Breast epithelium (tissue), 4 donors: ENCODE measurements at places on chromosomes 6 and 20. TPM values are rescaled to one million over a fixed set of nuclear protein-coding genes. Genes with fewer than 3 reads are reported as not detected.

The JPH2 gene
- total RNA-seq: 16.2 TPM

DNA sequence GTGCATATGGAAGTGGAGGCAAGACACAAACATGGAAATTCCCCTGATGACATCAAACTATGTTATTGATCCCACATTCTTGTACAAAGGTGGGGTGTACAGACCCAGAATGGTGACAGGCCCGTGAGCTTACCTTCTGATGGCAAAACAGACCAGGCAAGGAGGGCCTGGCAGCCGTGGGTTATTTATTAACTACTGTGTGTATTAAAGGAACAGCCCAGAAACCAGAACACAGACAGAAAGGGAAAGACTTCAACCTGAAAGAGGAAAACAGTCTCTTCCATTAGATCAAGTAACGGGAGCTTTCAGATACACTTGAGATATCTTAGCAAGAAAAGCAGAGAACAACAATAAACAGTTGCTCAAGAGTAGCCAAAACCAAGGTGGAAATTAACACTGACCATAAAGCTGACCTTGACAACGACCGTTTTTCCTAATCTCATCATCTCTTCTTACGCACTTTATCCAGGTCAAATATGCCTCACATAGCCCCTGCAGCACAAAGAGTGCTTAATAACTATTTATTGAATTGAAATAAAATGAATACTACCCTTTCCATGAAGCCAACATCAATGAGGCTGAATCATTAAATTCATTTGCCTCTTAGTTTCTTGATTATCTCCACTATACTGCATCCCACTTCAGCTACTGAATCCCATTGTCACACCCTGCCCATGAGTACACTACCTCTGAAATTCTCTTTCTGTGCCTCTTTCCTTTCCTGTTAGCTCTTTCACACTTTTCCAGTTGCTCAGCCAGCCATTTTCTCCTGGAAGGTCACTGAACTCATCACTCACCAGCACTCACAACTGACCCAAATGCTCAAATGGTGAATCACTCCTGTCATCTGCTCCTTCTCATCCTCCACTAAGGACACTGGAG, 67.4 kb downstream of the MOXD1 start:
- no peaks in the 10 kb centered on the region for H3K4me1 ChIP-seq
- H3K36me3 ChIP-seq: no peaks in the 10 kb centered on the region
- no peak overlapping the region for H3K4me3 ChIP-seq
- DNase-seq: no peak
- no peak overlapping the region for H3K27ac ChIP-seq

The FRK gene
- 5.9 TPM for total RNA-seq

- no peak overlapping the region for H3K27ac ChIP-seq
- H3K4me3 ChIP-seq: no peak overlapping the region
- no peak for DNase-seq
Measured at GRCh38 chr6:135568379-135568778, 70.8 kb upstream of the AHI1 start.

The HAO1 gene
- total RNA-seq: not detected

The SAMD5 gene
- total RNA-seq: 8.8 TPM

The LRRC1 gene
- total RNA-seq: 37.9 TPM

DNA sequence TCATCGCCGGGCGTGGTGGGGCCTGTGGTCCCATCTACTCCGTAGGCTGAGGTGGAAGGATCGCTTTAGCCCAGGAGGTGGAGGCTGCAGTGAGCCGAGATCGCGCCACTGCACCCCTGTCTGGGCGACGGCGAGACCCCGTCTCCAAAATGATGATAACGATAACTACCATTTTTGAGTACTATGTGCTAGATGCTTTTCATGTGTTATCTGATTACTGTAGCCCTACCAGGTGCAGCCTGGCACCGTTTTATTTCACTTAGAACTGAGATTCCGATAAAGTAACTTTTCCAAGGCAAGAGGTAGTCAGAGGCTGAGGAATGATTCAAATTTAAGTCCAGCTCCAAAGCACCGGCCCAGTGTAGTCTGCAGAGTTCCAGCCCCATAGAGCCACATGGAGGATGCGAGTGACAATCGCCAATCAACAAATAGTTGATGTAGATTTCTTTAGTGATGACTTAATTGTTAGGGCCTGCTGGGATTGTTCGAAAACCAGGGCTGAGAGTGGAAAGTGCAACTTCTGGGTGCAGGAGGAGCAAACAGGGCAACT, 727 bp downstream of the ERMARD start:
- peak overlapping the region; percentile 77 for H3K4me3 ChIP-seq
- no peaks in the 10 kb centered on the region for H3K36me3 ChIP-seq
- no peaks in the 10 kb centered on the region for H3K27me3 ChIP-seq
- DNase-seq: no peak
- H3K27ac ChIP-seq: peak overlapping the region; percentile 96

DNA sequence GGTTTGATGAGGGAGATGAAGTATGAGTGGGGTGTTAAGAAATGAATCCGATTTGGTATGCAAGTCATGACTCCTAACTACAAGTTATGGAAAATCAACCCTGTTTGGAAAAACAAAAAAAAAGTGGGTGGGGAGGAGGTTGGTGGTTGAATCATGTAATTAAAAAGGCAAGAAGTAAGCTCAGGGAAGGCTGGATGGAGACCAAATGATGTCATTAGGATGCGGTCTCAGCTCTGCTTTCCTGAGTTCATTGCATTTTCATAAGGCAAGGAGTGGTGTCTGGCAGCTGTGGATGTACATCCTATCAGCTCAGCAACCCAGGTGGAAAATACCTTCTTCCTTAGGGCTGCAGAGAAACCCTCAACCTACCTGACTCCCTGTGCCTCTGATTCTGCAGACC, 60.4 kb upstream of the AKAP12 start:
- no peaks in the 10 kb centered on the region for H3K36me3 ChIP-seq
- no peaks in the 10 kb centered on the region for H3K4me1 ChIP-seq
- no peaks in the 10 kb centered on the region for H3K27me3 ChIP-seq
- H3K27ac ChIP-seq: no peak overlapping the region
- no peak for DNase-seq
- no peak overlapping the region for H3K4me3 ChIP-seq

- H3K4me3 ChIP-seq: no peak overlapping the region
- H3K4me1 ChIP-seq: no peaks in the 10 kb centered on the region
- no peaks in the 10 kb centered on the region for H3K36me3 ChIP-seq
Measured at GRCh38 chr6:133806382-133807140, 82.4 kb upstream of the TCF21 start.

The SOX4 gene
- 18.2 TPM for total RNA-seq

- H3K27ac ChIP-seq: no peak overlapping the region
- DNase-seq: no peak
- no peaks in the 10 kb centered on the region for H3K36me3 ChIP-seq
- H3K27me3 ChIP-seq: no peaks in the 10 kb centered on the region
Measured at GRCh38 chr6:80209430-80209829, 103.0 kb downstream of the BCKDHB start.

The IP6K3 gene
- total RNA-seq: 4.2 TPM

- H3K4me1 ChIP-seq: no peaks in the 10 kb centered on the region
- no peak for DNase-seq
- no peaks in the 10 kb centered on the region for H3K27me3 ChIP-seq
- no peak overlapping the region for H3K4me3 ChIP-seq
- H3K36me3 ChIP-seq: no peaks in the 10 kb centered on the region
- H3K27ac ChIP-seq: no peak overlapping the region
Measured at GRCh38 chr6:90982581-90982980, 395.7 kb upstream of the MAP3K7 start.

- H3K4me3 ChIP-seq: no peak overlapping the region
- no peaks in the 10 kb centered on the region for H3K27me3 ChIP-seq
- H3K27ac ChIP-seq: no peak overlapping the region
Measured at GRCh38 chr6:13492357-13492756, 5.0 kb upstream of the GFOD1 start.

DNA sequence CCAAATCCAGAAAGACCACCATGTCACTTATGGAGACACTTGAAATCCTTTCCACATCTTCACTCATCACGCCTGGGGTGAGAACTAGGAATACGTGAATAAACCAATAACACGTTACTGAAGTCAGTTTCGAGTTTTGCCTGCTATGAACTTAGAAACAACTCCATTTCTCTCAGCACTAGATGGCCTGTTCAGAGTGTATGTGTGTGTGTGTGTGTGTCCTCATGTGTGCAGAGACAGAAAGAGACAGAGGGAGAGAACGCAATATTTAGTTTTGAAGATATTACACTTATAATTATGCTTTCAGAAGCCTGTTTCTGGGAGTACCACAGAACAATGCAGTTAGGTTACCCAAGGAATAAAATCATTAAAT, 81.2 kb upstream of the CCN6 start:
- peak overlapping the region; percentile 21 for H3K4me3 ChIP-seq
- DNase-seq: no peak
- H3K27ac ChIP-seq: peak overlapping the region; percentile 66
- no peaks in the 10 kb centered on the region for H3K36me3 ChIP-seq

The TMC2 gene
- total RNA-seq: 0.15 TPM

DNA sequence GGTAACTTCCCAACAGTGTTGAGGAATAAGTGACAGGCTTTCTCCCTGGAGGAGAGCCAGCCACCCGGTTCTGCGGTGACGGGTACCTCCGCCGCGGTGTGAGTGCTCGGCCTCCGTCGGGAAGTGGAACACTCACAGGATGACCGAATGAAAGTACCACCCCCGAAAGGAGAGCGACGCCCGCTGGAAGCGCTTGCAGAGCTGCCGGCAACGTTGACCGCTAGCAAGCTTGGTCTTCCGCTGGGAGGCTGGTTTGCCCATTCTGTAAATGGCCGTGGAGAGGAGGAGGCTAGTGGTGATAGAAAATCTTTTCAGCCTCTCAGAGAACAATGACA, 614 bp upstream of the TMEM242 start:
- H3K27me3 ChIP-seq: no peaks in the 10 kb centered on the region
- H3K4me3 ChIP-seq: peak overlapping the region; percentile 81
- no peaks in the 10 kb centered on the region for H3K36me3 ChIP-seq
- peak; percentile 61 for DNase-seq
- no peaks in the 10 kb centered on the region for H3K4me1 ChIP-seq

The TFAP2C gene
- total RNA-seq: 24.9 TPM

The MDC1 gene
- total RNA-seq: 8.5 TPM

DNA sequence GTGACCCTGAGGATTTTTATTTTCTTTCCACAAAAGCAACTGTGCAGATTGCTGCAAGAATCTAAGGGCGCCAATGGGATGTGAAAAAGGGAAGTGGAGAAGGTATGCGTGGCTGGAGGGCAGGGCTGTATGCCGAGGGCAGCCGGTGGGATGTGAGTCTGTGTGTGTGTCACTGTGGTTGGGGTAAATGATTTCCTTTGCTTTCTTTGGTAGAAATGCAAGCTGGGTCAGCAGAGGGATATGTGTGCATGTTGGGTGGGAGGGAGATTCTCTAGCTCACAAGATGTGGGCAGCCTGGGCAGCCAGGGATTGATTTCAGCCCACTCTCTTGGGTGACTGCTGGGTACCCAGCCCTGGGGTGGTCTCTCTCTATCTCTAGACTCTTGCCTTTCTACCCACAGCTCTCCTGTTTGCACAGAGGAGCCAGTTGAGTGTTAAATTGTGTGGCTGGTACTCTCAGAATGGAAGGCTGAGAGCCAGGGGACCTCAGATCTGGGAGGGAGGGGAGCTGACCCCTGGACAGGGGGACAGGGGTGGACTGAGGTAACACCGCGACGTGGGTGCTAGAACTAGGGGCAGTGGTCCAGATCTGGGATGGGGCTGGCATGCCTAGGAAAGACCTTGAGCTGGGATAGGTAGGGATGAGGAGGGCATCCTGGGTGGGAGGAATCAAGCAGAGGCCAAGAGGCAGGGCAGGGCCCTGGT, 136.8 kb upstream of the RNF24 start:
- no peaks in the 10 kb centered on the region for H3K27me3 ChIP-seq
- no peak overlapping the region for H3K4me3 ChIP-seq
- peaks cover 4% of the 10 kb centered on the region for H3K4me1 ChIP-seq
- no peak for DNase-seq
- H3K27ac ChIP-seq: no peak overlapping the region
- H3K36me3 ChIP-seq: no peaks in the 10 kb centered on the region

The TREM2 gene
- 7.7 TPM for total RNA-seq

The EBF4 gene
- 22.0 TPM for total RNA-seq

The TCF15 gene
- total RNA-seq: 0.44 TPM

DNA sequence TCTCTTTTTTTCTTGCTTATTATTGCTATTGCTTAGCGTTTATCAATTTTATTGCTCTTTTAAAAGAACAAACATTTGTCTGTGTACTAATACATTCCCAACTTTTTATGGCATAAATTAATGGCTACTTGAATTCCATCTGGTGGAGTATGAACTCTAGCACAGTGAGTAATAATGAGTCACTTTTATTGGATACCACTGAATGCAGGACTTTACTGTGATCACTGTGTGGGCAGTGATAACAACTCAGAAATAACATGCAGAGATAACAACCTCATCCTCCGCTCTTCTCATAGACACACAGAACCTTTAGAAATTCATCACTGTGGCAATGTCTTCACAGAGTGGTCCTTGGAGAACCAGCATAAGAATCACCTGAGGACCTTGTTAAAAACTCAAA, 174.9 kb upstream of the PRND start:
- no peaks in the 10 kb centered on the region for H3K36me3 ChIP-seq
- no peak overlapping the region for H3K4me3 ChIP-seq
- H3K4me1 ChIP-seq: no peaks in the 10 kb centered on the region
- H3K27ac ChIP-seq: no peak overlapping the region
